ENCODE measurements at places on chromosomes 3 and 15.

DNA sequence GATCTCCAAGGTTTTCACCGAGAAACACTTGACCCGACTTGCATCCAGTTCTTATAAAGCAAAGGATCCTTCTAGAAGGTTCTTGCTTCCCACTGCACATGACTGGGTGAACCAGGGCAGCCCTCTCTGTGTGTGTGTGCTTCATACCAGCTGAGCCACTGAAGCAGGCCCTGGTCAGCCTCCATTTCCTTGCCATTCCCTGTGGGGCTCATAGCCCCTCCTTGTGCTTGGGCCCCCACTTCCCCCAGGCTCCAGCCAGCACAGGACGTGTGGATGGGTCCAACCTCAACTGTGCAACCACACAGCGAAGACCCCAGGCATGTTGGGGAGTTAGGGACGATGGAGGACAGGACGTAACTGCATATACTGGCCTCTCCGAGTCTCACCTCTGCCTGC, 15.5 kb downstream of the KLF15 start:
- no peak for DNase-seq

DNA sequence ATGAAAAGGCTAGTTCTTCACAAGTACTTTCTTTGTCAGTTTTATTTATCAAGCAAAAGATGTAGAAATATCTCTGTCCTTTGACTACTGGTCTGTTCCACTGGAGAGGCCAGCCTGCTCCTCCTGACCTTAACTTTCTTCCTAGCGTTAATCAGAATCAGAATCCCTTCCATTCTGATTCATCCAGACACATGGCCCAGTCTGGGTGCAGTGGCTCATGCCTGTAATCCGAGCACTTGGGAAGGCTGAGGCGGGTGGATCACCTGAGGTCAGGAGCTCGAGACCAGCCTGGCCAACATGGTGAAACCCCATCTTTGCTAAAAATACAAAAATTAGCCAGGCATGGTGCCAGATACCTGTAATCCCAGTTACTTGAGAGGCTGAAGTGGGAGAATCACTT, 32.0 kb upstream of the MANF start:
- no peak for DNase-seq

DNA sequence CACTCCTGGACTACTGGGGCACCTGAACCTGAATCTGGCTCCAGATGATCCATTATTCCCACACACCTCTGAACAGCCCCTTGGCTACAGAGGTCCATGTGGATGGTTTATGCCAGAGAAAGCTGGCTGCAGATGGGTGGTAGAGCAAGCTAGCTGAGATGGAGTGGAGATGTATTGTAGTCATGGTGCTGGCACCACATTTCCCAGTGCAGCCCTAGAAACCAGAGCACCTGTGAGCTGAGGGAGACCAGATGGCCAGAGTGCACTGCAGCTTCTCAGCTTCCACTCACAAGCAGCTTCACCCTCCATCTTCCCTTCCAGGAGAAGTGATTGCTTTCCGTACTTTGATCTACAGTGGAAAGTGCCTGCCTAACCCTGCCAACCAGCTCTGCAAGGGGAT, 29.9 kb downstream of the RBP1 start:
- DNase-seq = no peak

DNA sequence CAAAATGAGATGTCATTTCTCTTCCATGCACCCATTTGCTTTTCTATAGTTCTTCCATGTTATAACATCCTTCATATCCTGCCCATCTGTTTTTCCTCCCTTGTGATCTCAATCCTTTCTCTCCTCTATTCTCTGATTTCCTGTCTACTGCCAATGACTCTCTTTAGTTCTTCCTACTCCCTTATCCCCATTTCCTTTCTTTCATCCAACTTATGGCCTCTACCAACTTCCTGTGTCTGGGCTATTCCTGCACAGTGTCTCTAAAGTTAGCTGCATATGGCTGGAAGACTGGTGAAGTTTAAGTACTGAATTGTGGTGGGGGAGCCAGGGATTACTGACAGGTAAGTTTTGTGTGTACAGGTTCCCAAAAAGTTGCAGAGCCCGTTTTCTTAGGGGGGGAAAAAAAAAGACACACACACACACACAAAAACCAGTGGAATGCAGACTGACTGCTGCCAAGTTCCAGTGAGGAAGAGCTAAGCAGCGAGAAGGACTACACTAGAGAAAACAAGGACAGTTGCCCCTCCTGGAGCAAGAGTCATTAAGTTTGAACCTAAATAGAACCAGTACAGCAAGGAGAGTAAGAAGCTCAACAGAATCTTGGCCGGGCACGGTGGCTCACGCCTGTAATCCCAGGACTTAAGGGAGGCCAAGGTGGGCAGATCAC, 28.8 kb downstream of the XRN1 start:
- DNase-seq = no peak

- DNase-seq = no peak
Measured at GRCh38 chr15:92014281-92015030, 160.9 kb downstream of the SLCO3A1 start.

DNA sequence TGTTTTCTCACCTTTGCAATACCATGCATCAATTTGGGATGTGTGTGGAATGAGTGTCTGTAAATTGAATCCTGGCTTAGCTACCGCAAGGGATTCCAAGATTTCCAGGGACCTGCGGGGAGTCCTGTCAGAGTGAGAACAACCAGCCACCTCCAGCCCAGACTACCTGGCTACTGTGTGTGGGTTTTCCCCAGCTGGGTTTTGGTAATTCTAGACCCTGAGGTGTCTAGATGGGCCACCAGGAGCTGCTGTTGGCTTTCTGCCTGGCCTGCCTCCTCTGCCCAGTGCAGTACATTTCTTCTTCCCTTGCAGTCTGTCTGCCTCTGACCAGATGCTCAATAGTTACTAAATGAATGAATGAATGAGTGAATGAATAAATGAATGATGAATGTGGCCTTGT, 32.5 kb upstream of the CORO2B start:
- DNase-seq = no peak

- no peak for DNase-seq
Measured at GRCh38 chr15:42402455-42403205, 43.3 kb downstream of the CAPN3 start.

- DNase-seq = no peak
Measured at GRCh38 chr3:111733154-111733553, 125.9 kb upstream of the PHLDB2 start.

- DNase-seq = no peak
Measured at GRCh38 chr15:29859973-29860715, 37.9 kb upstream of the TJP1 start.

GRCh38 chr3:14606669-14607339, 44.8 kb upstream of the CCDC174 start:
- DNase-seq = no peak

DNA sequence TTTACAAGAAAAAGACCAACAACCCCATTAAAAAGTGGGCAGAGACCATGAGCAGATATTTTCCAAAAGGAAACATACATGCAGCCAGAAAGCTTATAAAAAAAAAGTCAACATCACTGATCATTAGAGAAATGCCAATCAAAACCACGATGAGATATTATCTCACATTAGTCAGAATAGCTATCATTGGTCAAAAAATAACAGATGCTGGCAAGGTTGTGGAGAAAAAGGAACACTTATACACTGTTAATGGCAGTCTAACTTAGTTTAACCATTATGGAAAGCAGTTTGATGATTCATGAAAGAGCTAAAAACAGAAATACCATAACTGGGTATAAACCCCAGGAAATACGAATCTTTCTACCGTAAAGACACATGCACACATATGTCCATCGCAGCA, 76.3 kb downstream of the SUCNR1 start:
- DNase-seq = no peak

DNA sequence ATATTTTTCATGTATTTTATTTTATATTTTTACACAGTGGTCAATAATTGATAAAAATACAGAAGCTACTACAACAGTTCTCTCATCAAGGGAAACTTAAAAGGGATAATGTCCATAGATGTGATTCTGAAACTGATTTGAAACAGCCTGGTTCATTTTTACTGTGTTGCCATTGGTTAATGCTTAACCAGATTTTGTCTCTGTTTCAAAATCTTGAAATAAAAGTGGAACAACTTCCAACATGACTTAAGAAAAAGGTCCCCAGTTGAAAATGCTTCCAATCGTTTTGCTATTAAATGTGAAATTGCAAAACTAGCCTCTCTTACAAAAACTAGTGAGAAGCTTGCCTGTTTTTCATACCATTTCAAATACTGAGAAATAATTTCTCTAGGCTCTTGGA, 240.7 kb downstream of the LPP start:
- no peak for DNase-seq

GRCh38 chr3:171326717-171327440, 133.3 kb downstream of the TNIK start:
- DNase-seq = no peak

- no peak for DNase-seq
Measured at GRCh38 chr15:98896802-98897732, 110.5 kb downstream of the PGPEP1L start.

DNA sequence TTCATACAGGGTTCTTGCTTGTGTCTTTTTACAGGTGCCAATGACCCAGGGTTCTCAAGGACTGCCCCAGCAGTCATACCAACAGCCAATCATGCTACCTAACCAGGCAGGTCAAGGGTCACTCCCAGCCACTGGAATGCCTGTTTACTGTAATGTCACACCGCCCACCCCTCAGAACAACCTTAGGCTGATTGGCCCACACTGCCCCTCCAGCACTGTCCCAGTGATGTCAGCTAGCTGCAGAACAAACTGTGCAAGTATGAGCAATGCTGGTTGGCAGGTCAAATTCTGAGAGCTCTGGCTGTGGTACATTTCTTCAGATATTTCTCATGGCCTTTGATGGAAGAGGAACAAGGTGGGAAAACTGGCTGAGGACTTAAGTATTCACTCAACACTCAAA, 154.3 kb downstream of the ARPP21 start:
- DNase-seq = no peak

DNA sequence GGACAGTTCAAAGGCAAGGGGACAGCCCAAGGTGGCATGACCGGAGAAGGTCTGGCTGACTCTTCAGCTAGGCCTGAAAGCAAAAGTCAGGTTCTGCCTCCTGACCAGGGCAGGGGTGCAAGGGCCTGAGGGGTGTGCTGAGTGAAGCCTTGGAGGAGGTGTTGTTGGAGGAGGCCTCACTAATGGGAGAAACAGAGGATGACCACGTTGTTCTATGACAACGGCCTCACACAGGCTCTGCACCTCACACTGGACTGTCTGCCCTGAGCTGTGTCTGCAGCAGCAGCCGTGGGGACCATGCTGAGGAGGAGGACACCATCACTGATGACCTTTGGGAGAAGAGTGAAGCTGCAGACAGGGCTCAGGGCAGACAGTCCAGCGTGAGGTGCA, 116.9 kb upstream of the ABHD17C start:
- no peak for DNase-seq

GRCh38 chr3:81255463-81255862, 506.0 kb downstream of the GBE1 start:
- no peak for DNase-seq

DNA sequence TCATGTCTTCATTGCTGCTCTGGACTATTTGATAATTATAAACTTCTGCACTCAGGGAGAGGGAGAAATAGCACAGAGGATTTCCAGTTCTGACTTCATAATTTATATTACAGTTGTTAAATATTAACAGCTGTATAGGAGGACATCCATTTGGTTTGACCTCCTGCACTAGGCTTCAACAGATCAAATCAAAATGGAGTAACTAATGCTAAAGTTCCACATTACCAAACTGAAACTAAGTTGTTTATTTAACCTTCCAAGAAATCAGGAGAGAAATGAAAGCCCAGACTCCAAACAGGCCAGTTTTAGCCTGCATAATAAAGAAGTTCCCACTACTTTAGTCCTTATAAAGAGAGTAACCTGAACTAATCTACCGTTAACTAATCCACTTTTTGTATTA, 4.6 kb downstream of the PLSCR2 start:
- no peak for DNase-seq

- no peak for DNase-seq
Measured at GRCh38 chr3:43222590-43222989, 63.8 kb upstream of the SNRK start.

DNA sequence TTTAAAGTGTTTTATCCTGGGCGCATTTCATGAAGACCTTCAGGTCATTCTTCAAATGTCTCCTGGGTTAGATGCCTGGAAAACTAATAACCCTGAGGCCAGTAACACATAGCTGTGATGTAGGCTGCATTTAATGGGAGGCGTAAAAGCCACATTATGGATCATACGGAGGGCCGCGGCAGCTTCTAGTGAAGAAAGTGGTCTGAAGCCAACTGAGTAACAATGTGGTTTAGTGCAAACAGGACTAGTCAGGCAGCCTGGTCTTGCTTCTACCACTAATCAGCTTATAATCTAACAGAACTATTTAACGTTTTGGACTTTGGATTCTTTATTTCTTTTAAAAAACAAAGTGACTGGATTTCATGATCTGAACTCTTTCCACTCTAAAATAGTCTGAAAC, 54.4 kb downstream of the ADAMTSL3 start:
- DNase-seq = no peak

- no peak for DNase-seq
Measured at GRCh38 chr3:160185751-160186150, 39.5 kb upstream of the C3orf80 start.

DNA sequence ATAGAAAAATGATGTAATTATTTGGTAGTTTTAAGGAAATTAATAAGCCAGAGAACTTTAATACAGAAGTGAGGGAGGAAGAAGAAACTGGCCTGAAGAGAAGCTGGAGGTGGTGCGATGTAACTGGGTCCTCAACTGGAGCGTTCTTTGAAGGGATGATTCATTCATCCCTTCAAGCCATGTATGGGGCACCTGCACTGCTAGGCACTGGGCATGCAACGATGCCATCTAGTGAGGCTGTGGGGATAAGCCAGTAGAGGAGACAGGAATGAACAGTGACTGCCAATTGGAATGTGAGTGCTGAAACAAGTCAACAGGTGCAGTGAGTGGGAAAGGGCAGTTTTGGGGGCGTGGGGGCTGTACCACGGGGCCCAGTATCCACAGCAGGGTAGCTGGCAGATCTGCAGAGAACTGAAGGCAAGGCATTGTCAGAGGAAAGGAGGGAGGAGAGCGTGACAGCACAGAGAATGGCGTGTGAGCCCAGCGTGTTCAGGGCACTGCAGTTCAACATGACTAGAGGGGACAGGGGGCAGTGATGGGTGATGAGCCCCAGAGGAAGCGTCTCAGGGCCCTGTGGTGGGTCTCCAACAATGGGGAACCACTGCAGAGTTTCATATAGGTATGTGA, 3.8 kb upstream of the KIF23 start:
- no peak for DNase-seq

- no peak for DNase-seq
Measured at GRCh38 chr15:74458473-74458872, 2.5 kb downstream of the UBL7 start.

GRCh38 chr3:129985113-129985512, 10.6 kb downstream of the TRH start:
- no peak for DNase-seq

DNA sequence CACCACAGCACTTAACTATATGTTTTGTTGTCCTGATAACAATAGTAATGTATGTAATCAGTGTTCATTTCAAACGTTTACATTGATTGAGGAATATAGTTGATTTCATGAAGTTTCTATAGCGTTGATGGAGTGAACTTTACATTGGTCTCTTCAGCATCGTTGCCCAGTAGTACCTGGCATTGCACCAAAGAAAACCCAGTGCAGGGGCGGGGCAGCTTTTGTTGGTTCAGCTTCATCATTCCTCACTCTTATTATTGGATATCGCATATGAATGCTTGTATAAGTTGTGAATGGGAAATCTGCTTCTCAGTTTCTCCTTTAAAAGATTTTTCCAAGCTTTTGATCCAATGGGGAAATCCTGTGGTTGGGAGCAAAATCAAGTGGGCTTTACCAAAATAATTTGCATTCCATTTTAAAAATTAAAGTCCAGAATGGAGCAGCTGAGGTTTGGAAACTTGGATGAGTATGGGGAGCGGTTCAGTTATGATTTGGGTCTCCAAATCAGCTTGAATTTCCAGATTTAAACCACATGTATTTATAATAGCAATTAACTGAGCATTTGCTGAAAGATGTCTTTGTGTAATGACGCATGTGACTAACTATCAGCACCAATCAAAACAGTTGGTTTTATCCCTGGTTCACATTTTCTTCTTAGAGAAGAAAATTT, 213.7 kb downstream of the ALCAM start:
- DNase-seq = no peak

Data from stimulated activated CD4-positive, alpha-beta T cell treated with anti-CD3 and anti-CD28 coated beads, Interleukin-2, amount 100 ng/mL, for 24 hours (primary cell).